ENCODE measurements at places on chromosomes 7 and 10. TPM values are rescaled to one million over a fixed set of nuclear protein-coding genes. Genes with fewer than 3 reads are reported as not detected.

DNA sequence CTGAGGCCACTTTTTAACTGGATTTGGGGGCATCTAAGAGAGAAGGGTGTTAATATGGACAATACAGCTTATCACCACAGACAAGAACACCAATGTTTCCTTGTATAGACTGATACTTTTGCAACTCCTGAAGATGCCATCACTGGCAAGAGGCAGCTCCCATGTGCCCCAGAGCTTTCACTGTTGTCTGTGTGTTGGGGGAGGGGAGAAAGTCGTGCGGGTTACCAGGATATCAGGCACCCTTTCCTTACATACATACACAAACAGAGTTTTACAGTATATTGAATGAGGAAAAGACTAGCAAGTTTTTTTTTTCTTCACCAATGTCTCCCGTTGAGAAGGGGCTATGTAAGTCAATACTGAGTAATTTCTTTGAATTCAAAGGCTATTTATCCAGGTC is 4.1 kb upstream of the DLX6 start:
- no peak for DNase-seq

DNA sequence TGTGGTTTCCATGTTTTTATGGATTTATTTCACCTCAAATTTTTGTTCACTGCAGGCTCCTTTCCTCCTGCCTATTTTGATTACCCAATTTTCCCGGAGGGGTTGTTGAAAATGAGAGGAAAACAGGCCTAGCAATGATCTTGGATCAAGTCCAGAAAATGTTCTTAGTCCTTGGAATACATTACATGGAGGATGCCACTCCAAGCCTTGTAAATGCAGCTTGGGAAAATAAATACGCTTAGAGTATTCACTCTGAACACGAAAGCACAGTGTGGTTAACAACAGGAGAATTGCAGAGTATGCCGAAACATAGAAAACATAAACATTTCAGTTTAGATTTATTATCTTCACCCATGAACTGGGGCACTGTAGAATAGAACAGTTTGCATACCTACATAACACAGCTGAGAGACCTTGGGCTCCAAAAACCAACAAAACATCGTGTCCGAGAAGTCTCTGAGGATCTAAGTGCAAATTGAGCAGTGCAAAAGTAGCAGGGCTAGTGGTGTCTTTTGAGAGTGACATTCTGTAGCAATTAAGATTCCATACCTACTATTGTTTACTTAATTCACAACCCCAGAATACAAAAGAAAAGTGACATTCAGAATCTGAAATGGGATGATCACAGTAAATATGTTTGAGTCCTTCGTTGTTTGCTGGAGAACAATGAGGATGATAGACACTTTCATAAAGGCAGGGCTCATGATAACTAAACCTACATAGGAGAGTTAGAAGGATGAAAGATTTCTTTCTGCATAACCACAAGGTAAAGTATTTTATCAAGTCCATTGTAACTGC is 7.6 kb upstream of the CD36 start:
- no peak for DNase-seq

TWIST1 gene
- 7.1 TPM for total RNA-seq

GRCh38 chr10:28592953-28593352 is 60.0 kb downstream of the WAC start:
- no peak for DNase-seq

DNA sequence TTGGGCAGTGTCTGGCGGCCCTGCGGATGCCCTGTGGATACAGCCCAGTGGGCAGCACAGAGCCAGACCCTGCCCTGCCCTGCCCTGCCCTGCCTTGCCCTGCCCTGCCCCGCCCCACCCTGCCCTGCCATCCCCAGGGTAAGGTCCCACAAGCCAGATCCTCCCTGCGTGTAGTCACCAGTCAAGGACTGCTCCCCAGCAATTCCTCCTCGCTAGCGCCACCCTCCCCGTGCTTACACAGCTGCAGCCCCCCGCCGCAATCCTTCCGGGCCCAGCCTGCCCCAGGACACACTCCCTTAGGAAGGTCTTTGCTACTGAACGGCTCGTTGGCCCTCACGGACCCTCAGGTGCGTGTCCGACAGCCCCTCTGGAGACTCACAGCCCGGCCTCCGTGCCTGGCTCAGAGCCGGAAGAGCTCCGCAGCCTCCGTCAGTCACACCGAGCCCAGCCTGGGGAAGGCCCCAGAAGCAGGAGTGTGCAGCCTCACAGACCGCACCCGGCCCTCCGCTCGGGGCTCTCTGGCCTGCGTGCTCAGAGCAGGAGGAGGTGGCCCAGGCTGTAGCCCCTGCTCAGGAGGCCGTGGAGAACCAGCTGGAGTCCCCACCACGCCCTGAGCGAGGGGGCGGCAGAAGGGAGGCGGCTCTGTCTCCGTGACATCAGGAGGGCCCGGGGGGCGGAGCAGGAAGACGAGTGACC is 68.3 kb downstream of the PWWP2B start:
- DNase-seq, result no peak

Measured in mesenteric fat pad (tissue), 1 donor.